Suppressor macrophage (primary cell): ENCODE measurements at places on chromosomes 1 and 21.

DNA sequence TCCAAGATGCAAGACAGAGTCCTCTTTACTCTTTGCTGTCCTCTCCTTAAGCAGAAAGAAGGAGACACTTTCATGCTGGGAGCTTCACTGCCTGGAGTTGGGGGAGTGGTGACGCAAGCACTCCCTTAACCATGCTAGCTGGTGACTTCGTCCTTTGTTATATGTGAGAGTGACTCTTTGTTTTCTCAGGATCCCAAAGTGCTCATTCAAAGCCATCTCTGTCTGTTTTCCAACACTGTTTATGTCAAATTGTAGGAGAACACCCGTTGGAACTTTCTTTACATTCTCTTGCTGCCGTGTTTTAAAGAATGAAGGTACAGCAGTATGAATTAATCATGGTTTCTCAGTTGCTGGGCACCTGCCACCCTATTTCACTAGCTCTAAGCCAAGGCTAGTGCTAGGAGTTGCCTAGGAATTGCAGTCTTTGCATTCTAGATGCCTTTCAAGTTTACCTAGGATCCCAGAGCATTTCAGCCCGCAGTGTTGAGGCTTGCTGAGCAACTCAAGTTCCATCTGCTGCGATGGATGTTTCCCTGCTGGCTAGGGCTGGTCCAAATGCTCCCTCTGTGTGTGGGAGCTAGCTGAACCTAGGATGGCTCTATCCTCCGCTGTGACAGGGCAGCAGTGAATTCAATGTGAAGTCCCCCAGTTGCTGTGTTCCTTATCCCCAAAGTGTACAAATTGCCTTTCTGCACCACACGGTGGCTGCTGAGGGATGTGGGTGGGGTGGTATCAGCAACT is 82.6 kb upstream of the GPR52 start:
- no peak for DNase-seq

DNA sequence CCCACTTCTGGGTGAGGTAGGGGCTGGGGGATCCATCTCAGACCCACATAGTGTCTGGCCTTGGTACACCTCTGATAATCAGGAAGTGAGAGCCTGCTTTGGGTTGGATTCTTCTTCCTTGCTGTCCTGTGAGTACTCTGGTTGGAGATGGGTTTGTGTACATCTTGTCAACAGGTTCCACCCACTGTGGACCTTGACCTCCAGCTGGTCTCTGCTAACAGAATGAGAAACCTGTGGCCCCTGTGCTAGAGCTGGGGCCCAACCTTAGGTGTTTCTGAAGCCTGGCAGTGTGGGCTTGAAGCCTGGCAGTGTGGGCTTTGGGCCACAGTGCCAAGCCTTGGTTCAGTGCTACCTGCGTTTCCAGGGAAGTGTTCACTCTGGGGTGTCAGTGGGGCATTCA is 2.6 kb downstream of the ZBTB48 start:
- no peak for DNase-seq

- no peak for DNase-seq
Measured at GRCh38 chr1:171140956-171141687, 44.0 kb upstream of the FMO2 start.

- no peak for DNase-seq
Measured at GRCh38 chr1:93686504-93687250, 5.0 kb upstream of the BCAR3 start.

- peak; percentile 50 for DNase-seq
Measured at GRCh38 chr1:33342041-33342723, 21.3 kb upstream of the A3GALT2 start.

DNA sequence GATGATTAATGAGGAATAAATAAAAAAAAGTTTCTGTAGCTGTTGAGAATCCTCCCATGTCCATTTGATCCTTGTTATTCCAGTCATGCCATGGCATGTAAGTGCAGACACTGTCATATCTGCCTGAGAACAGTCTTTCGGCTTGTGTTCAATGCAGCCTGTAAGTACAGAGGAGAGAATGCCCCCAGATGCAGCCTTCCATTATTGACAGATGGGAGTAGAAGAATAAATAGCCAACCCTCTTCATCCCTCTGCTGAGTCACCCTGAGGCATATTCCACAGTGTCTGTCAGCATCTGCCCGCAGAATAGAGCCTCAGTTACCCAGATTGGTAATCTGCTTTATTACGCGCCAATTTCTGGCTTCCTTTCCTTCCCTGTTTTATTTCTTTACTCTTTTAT is 139.4 kb downstream of the LRRC7 start:
- DNase-seq = no peak

DNA sequence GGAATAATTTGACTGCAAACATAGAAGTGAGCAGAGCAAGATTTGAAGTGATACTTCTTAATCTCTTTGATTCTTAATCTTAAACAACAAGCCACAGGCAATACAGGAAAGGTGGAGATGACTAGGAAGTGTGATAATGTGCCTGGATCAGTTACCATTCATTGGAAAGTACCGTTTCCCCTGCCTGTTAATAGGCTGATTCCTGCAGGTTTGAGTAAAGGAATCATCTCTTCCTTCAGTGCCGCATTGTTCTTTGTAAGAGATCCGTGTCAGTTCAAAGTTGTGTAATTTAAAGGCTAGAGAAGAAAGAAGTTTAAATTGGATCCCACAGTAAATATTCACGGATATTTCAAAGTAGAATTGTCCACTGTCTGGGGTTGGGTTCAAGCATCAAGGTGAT is 43.5 kb upstream of the BCL10 start:
- no peak for DNase-seq

- DNase-seq = no peak
Measured at GRCh38 chr21:34204481-34205439, 131.4 kb downstream of the MRPS6 start.

DNA sequence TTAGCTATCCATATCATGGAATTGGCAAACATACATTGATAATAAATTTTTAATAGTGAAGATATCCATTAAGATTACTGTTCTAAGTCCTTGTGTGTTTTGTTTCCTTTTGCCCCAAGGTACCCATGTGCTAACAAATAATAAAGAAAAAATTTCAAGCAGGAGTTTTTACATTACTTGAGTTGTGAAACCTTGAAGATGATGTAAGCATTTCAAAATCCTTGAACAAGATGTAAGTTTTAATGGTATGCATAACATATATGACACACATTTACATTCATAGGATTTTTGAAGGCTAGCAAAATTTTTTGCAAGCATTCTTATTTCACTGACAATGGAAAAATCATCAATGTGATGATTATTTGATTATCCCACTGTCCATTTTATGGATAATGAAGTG is 10.9 kb upstream of the ELAVL4 start:
- no peak for DNase-seq

DNA sequence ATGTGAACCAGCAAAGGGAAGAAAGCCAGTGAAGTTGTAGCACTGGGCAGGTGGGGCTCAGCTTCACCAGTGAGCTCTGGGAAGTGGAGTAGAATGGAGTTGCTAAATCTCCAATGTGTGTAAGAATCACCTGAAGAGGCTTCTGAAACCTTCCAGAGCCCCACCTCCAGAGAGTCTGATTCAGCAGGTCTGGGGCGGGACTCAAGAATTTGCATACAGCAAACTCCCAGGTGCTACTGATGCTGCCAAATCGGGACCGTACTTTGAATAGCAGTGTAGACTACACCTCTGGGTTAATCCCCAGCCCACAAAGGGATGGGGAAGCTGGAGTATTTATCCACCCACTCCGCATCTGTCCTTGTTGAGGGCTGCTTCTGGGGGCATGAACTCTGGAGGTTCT is 154.3 kb downstream of the IGSF21 start:
- DNase-seq = no peak

- DNase-seq = no peak
Measured at GRCh38 chr1:31708324-31708723, 4.5 kb upstream of the COL16A1 start.
